NCI-H2107 (cell line): ENCODE measurements at places on chromosomes 3 and 15.

GRCh38 chr3:129625072-129625874, 18.8 kb upstream of the PLXND1 start:
- DNase-seq: no peak

DNA sequence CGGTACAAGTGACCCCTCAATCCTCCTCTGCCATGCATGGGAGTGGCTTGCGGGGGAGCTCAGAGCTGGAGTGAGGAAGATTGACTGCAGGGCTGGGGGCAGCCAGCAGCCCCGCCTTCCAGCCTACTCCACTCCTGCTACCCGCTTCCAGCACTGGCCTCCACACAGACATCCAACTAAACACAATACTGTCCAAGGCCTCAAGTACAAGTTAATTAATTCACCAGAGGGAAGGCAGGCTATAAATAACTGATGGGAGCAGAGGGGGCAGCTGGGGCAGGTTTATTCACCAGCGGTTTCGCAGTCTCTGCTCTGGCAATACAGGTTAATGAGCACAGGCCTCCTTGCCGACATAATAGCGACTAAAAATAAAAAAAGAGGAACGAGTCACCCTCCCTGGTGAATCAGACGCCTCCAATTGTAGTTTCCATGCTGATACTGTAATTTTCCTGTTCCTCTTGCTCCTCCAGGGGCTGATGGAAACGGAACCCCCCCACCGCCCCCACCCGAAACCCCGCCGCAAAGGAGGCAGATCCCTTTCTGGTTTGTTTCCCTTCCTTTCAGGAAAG, 166.4 kb upstream of the TLE3 start:
- DNase-seq: no peak

GRCh38 chr15:25184356-25185155, 229.8 kb downstream of the SNRPN start:
- no peak for DNase-seq

- no peak for DNase-seq
These were observed 164.0 kb upstream of the TBL1XR1 start for GRCh38 chr3:177361081-177361938.

GRCh38 chr3:161560008-161560637, 63.5 kb downstream of the OTOL1 start:
- DNase-seq: no peak
